Activated CD8-positive, alpha-beta memory T cell treated with anti-CD3 and anti-CD28 coated beads for 1 hour (primary cell): ENCODE measurements at places on chromosomes 12 and 14.

DNA sequence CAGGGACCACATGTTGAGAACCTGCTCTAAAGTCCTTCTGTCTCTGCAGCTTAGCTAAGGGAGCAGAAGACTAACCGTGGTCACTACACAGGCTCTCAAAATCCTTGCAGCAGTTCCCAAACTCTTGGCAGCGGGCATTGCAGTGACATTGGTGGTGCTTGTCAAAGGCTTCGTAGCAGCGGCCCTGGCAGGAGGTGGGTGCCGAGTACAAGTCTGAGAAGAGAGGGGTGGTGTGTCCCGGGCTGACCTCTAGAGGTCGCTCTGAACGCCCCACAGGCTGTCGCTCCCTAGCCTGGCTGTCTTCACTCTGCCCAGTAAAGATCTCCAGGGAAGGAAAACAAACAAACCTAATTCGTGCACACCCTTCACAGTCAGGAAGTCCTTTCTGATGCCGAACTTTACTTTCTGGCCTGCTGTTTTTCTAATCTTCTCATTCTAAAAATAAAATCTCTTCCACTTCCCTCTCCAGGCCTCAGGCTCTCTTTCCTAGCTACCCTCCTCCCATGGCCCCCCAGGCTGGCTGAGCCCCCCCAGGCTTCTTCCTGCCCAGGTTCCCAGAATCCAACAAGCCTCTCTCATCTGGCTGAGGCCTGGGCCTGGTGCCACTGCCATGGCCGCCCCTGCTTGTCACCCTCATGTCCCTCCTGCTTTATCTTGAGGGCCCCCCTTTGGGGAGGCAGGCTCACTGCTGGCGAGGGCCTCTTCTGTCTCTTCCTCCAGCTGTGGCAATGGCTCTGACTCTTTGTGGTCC is 7.7 kb downstream of the ENDOU start:
- no peak for DNase-seq

- no peak for DNase-seq
Observed at GRCh38 chr12:57813111-57813970, 5.2 kb downstream of the AVIL start.

GRCh38 chr14:95463171-95463901 is 53.1 kb downstream of the SYNE3 start:
- no peak for DNase-seq

DNA sequence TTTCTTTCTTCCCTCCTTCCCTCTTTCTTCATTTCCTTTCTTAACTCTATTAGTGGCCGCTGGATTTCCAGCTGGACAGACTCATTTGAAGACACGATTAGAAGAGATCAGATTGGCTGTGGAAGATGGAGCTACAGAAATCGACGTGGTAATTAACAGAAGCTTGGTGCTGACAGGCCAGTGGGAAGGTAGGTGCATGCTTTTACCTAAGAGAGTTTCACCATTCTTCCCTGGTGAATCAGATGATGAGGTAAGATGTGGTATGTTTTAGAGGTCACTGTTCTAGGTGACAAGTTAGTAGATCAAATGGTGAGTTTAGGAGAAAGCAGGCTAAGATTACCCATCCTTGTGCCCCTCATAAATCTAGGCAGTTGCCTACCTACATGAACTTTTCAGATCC is 51.6 kb downstream of the DERA start:
- no peak for DNase-seq

- DNase-seq: no peak
Observed at GRCh38 chr12:131063960-131064359, 110.3 kb downstream of the ADGRD1 start.

GRCh38 chr14:94110552-94111181 is at the start of gene IFI27:
Gene IFI27, plus strand, starts transcription at chr14:94110736.
- no peak for DNase-seq

- DNase-seq: no peak
Observed at GRCh38 chr12:89319122-89319521, 33.2 kb downstream of the DUSP6 start.

GRCh38 chr12:43766291-43766690 is 7.5 kb downstream of the IRAK4 start:
- DNase-seq: no peak

DNA sequence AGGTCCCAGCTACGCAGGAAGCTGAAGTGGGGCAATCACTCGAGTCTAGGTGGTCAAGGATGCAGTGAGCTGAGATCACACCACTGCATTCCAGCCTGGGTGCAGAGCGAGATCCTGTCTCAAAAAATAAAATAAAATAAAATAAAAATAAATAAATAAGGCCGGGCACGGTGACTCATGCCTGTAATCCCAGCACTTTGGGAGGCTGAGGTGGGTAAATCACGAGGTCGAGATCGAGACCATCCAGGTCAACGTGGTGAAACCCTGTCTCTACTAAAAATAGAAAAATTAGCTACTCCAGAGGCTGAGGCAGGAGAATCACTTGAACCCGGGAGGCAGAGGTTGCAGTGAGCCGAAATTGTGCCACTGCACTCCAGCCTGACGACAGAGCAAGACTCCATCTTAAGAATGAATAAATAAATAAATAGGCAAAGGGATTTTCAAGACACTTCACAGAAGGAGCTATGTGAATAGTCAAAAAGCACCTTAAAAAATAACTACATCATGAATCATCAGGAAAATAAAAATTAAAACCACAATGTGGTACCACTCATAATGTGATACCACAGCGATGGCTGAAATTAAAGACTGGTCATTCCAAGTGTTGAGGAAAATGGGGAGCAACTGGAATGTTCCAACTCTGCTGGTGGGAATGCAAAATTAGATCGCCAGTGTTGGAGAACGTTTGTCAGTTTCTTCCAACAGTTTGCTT is 92.9 kb upstream of the TBX3 start:
- DNase-seq: no peak

DNA sequence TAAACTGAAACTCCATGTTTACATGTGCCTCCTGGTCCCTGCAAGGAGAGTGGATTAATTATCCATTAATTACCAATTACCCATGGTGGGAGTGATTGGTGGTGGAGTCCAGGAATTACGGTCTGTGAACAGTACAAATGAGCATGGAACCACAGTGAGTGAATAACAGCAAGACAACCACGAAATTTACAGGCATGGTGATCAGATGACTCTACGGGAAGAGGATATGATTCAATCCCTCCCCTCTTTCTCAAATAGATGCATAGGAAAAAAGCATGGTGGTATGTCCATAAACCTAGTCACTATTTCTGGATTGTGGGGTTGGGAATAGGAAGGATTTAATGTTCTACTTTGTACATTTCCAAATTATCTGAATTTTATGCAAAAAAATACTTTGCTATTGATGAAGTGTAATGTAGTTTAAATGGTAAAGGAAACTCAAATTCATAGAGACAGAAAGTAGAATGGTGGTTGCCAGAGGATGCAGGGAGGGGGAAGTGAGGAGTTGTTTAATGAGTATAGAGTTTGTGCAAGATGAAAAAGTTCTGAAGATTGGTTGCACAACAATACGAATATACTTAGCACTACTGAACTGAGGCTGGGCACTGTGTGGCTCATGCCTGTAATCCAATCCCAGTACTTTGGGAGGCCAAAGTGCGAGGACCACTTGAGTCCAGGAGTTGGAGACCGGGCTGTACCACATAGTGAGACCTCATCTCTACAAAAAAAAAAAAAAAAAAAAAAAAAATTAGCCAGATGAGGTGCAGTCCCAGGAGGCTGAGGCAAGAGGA is 41.2 kb upstream of the C12orf75 start:
- no peak for DNase-seq

DNA sequence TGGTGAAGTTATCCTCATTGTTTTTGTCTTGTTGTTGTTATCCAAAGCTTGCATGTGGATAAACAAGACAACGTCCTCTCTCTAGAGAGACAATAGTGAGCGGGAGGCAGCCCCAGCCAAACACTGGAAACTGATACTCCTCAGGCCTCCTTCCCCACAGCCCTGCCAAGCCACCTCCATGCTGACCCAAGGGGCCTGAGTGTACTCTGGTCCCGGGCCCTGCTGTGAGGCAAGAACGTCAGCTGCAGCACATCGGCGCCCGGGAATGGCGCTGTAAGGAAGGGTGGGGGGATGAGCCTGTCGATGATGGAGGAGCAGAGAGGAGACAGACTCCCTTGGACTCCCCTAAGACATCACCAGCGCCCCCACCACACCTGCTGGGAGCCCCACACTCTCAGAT is 83.6 kb downstream of the ANO2 start:
- no peak for DNase-seq

- no peak for DNase-seq
Observed at GRCh38 chr12:132066345-132066685, 77.8 kb downstream of the DDX51 start.

GRCh38 chr12:14802721-14803010 is 612 bp downstream of the WBP11 start:
- no peak for DNase-seq

GRCh38 chr12:115013236-115013981 is 329.4 kb upstream of the TBX3 start:
- DNase-seq: no peak

GRCh38 chr12:91103101-91103500 is 8.2 kb downstream of the LUM start:
- no peak for DNase-seq

DNA sequence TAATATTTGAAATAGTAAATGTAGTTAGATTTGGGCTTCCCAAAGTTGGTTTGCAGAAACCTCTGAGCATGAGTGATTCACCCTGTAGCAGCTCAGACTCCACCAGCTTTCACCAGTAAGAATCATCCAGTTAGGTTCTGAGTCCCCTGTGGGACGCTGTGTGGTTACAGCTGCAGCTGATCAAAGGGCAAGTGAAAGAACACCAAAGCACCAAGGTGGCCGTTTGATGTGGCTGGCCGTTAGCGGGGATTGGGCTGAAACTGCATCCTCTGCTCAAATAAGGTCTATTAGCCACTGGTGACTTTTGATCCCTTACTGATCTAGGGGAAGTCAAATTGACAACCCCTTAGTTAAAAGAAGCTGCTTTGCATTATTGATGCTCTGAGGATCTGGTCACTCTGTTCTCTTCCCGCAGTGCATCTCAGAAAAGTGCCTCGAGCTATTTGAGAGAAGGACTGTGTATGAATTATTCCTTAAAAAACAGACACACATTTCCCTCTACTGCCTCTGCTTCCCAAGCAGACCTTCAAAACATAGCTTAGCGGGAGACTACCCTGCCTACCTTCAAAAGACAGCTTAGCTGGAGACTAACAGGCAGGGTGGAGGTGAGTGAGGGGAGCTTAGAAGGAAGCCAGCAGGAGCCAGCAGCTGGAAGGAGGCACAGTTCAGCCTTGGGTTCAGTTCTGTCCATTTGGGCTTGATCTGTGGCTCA is 3.7 kb downstream of the ABHD12B start:
- DNase-seq: no peak

- DNase-seq: no peak
Observed at GRCh38 chr14:38553586-38553985, 297.7 kb upstream of the CLEC14A start.

DNA sequence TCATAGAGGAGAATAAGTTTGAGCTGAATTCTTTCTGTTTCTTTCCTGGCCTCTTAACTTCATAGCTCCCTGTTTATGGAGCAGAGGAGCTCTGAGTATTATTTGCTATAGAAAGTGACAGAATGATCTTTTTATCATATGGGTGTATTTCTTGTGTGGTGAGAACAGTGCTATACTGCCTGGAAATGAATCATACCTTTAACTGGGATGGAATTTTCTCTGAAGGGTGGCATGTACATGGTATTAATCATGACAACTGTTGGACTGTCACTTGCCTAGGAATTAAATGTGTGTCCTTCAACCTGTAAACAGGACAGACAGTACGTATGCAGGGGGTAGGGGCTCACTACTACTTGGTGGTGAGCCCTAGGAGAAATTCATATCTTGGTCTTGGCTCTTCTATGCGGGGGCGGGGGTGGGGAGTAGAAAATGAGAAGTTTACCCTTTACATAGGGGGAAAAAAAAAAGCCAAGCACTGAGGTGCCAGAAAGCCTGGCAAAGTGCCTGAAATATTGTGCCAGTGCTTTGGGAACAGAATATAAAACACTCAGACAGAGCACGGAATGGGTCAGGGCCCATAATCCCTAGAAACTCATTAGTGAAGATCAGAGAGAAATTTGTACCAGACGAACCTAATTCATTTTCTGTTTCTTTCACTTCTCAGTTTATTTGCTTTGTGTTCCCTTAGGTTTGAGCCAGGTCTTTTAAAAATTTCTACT is 33.8 kb downstream of the ARMH4 start:
- no peak for DNase-seq

GRCh38 chr12:108930155-108930554 is 50.3 kb downstream of the DAO start:
- DNase-seq: no peak

GRCh38 chr14:100782516-100783320 is 43.2 kb upstream of the MEG3 start:
- no peak for DNase-seq

DNA sequence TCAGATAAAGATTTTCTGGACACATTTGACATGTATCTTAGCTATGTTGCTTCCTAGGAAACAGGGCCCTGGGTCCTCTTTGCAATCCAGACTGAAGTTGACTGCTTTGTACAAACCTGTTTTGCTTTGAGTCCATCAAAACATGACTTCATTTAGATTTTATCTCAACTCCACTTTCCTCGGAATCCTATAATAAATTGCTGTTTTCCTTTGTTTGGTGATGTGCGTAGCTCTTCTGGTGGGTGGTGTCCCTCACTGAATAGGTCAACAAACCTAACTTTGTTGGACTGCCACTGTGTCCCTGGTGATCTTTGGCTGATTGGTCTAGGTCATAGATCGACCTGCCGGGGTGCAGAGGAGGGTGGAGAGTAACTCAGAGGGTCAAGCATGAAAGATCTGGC is 735 bp upstream of the P2RX7 start:
- DNase-seq: no peak

GRCh38 chr14:93160353-93160801 is 24.3 kb downstream of the MOAP1 start:
- DNase-seq: no peak

DNA sequence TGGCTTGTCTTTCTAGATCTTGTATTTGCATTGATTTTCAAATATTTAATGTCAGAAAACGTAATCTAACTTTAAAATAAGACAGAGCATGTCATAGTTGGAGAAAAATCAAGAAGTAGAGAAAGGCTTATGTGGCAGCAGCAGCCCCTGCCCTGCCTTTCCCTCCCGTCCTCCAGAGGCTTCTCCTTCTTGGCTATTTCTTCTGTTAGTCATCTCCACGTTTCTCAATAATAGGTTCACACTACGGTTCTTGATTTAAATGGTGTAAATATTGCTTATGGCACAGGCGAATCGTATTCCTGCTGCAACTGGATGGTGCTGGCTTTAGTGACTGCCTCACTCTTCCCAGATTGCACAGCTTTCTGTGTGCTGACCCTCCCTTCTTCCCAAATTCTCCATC is 42.8 kb downstream of the SLC8B1 start:
- DNase-seq: no peak
